ENCODE measurements at places on chromosomes 2 and 18.

DNA sequence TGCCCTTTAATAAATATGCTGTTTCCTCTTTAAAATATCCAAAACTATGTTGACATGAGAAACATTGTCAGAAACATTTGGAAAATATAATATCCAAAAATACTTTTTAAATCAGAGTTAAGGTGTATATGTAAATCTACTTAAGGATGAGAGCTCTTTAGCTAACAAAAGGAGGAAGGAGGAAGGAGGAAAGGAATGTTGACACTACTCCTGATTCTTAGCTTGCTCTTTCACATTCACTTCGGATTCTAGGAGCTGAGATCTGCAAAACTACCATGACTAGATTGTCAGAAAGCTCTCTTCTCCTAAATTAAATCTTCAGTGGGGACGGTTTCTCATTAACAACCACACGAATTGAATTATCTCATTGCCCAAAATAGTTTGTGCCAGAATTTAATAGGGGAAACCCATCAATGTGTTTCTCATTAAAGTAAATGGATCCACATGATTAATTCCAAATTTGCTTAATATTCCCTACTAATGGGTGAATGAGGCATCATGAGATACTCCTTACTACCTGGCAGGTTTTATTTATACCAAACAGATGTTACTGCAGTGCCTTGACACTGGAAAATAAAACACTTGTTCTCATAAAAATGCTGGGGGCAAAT, 509.1 kb downstream of the MBD2 start:
- no peak for DNase-seq

GRCh38 chr2:179769323-179769722, 92.1 kb downstream of the ZNF385B start:
- no peak for DNase-seq

- no peak for DNase-seq
Measured at GRCh38 chr2:160390544-160391455, 102.8 kb downstream of the RBMS1 start.

GRCh38 chr18:77495079-77495478, 245.4 kb downstream of the GALR1 start:
- DNase-seq: no peak

Data from COR-L47 (cell line).